ENCODE measurements at places on chromosomes 2 and 18.

- DNase-seq, result no peak
Measured at GRCh38 chr2:22604136-22604535, 780.8 kb upstream of the KLHL29 start.

DNA sequence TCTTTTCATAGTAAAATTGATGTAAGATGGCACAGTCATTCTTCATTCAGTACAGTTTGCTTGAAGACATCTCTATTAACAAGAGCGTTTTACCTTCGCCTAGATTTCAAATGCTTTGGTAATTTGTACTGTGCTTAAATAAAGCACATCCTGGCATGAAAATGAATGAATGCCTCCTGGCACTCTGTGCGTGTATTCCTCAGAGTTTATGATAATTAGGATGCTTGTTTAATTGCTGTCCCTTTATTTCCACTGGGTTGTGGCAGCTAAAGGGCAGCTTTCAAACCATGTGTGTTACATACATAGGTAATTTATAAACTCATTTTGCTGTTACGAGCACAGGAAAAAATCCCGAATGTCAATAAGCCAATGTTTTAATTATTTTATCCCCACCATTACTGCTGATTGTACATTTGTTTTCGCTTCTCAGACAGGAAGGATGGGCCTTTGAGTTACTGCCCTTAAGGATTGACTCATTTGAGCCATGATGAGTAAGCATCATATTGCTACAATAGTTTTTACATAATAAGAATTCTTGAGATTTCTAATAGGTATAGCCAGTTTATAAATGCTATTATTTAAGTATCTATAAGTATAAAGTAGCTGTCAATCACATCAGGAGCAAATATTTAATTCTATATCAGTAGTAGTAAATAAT lies 516.5 kb downstream of the XIRP2 start:
- no peak for DNase-seq

- DNase-seq, result no peak
Measured at GRCh38 chr2:226742347-226742746, 57.3 kb downstream of the IRS1 start.

DNA sequence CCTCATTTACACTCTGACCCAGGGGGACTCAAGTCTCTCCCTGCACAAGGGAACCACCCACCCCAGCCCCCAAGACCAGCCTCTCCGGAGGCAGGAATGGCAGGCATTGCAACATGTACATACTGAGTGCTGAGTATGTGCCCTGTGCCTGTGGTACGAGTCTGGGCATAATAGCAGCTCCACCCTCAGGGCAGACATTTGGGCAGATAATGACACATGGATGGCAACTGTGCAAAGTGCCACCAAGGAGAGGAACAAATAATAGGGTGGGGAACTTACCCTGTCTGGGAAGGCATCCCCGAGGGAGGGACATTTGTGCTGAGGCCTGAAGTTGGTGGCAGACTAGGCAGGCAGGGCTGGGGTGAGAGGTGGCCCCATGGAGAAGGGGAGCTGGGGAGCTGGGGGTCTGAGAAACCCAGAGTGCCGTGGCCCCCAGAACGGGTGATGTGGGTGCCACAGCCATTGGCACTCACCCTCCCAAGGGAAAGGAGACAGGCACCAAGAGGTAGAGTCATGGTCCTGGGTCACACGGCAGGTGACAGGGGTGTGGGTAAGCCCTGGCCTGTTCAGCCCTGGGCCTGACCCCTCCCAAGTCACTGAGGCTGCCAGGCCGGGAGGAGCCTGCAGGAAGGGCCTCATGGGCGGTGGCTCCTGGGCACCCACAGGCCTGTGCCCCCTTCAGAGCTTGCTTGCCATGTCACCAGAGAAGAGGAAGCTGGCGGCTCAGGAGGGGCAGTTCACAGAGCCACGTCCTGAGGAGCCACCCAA lies 15.7 kb upstream of the GPR17 start:
- no peak for DNase-seq

DNA sequence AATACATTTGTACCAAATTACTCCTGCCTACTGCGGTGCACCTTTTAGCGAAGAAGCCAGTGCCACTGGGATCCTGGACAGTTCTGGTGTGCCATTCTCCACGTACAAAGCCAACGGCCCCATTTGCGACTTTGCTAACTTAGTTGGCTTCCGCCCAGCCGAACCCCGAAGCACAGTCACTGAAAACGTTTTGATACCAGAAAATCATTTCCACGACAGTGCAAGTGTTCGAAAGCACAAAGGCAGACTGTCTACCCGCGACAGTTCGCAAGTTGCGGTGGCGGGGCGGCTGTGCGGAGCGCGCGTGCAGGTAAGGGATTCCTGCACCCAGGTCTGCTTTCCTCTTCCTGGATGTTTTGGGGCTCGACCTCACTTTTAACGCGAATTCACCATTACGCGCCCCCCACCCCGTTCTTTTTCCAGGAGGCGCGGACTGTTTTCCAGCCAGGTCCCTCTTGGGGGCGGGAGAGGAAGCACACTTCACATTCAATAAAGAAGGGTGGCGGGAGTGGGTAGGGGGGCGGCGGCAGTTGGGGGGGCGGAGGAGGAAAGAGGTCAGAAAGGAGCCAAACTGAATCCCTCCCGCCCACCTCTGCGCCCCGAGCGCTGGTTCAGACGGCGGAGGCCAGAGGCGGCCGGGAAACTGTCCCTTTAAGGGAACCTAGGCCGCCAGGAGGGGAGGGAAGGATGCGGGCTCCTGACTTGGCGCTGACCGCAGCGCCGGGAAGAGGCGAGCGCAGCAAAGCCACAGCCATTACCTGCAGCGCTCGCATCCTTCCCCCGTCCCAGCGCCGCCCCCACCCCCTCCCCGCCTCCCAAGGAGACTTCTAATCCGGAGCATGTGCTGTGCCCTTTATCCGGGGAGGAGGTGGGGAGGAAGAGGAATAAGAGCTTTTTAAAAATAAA lies 107.4 kb upstream of the KCTD1 start:
- DNase-seq, result no peak

GRCh38 chr18:48901145-48902022 lies 49.4 kb downstream of the SMAD7 start:
- no peak for DNase-seq

GRCh38 chr2:70806013-70806412 lies 14.4 kb downstream of the CLEC4F start:
- no peak for DNase-seq

DNA sequence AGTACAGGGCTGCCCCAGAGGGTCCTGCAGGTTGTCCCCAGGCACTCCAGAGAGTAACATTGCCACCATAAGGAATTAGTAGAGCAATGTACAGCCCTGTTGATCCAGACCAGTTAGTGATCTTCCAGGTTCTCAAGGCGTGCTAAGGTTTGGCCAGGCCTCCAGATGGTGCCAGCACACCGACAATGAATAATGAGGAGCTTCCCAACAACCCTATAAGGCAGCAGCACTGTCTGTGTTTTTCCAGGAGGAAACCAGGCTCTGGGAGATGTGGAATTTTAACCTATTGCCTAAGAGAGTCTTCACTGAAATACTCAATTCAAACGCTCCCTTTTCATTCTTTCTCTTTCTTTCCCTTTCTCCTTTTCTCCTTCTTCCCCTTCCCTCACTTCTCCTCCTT lies 122.1 kb downstream of the MGAT5 start:
- DNase-seq, result no peak

DNA sequence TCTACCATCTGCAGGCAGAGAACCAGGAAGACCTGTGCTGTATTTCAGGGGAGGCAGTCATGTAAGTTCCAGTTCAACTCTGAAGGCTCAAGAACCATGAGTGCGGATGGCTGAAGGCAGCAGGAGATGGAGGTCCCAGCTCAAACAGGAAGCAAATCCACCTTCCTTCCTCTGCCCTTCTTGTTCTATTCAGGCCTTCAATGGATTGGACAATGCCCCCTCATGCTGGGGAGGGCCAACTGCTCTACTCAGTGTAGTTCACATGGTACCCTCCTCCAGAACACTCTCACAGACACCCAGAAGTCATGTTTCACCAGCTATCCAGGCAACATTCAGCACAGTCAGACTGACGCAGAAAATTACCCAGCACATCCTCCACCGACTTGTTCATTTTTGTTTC lies 39.1 kb upstream of the RAB31 start:
- no peak for DNase-seq

- DNase-seq, result no peak
Measured at GRCh38 chr2:174247474-174248186, 702 bp downstream of the OLA1 start.

- no peak for DNase-seq
Measured at GRCh38 chr2:101689114-101689825, 8.2 kb upstream of the MAP4K4 start.

DNA sequence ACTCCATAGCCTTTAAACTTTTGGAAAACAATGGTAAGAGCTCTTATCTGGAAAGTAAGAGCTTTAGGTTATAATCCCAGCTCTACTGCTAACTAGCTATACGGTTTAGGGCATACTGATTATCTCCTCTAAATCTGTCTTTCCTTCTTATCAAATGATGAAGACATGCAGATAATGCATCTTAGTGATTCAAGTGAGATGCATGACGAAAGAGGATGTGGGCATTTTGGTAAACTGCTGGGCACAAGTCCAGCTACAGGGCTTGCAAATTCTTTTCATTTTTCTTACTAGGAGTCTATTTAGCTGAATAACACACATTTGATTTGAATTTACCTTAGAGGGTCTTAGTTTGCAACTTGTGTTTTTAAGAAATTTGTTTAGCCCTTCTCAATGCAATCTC lies 1604.8 kb upstream of the ZEB2 start:
- DNase-seq, result no peak

DNA sequence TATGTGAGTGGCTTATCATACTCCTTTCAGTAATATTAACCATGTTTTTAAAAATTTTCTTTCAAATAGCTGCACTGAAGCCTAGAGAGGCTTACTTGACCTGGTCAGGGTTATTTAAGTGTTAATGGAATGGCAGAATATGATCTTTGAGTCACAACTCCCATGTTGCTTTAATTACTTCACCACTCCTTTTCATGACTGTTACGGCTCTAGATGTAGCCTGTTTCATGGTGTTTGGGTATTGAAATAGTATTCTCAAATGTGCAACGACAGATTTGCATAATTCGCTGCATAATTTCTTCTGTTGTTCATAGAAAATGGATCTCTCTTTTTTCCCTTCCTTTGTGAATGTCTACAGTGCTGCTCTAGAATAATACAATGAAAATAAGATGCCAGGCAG lies 51.6 kb upstream of the PLA2R1 start:
- no peak for DNase-seq

GRCh38 chr18:43917520-43917919 lies 640.2 kb upstream of the SYT4 start:
- no peak for DNase-seq

GRCh38 chr2:61016392-61017002 lies 1.0 kb upstream of the PEX13 start:
- DNase-seq, result no peak

- DNase-seq, result no peak
Measured at GRCh38 chr18:75276818-75277609, 66.4 kb downstream of the TSHZ1 start.

- no peak for DNase-seq
Measured at GRCh38 chr2:18492721-18493120, 67.7 kb downstream of the RDH14 start.

DNA sequence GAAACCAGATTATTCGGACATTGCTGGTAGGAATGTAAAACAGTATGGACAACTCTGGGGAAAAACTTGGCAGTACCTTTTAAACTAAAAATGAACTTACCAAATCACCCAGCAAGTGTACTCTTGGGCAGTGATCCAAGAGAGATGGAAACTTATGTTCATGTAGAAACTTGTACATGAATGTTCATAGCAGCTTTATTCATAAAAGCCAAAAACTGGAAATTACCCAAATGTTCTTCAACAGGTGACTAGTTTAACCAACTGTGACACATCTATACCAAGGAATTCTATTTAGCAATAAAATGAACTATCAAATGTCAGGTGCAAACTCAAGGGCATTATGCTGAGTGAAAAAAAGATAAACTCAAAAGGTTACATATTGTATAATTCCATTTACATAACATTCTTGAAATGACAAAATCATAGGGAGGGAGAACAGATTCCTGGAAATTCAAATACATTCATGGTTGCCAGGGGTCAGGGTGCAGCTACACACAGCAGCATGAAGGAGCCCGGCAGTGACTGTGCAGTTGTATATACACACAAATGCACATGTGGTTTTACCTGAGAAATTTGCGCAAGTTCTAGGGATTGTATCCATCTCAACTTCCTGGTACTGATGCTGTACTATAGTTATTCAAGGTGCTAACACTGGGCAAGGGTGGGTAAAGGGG lies 3.5 kb upstream of the RNU4ATAC start:
- DNase-seq, result no peak

DNA sequence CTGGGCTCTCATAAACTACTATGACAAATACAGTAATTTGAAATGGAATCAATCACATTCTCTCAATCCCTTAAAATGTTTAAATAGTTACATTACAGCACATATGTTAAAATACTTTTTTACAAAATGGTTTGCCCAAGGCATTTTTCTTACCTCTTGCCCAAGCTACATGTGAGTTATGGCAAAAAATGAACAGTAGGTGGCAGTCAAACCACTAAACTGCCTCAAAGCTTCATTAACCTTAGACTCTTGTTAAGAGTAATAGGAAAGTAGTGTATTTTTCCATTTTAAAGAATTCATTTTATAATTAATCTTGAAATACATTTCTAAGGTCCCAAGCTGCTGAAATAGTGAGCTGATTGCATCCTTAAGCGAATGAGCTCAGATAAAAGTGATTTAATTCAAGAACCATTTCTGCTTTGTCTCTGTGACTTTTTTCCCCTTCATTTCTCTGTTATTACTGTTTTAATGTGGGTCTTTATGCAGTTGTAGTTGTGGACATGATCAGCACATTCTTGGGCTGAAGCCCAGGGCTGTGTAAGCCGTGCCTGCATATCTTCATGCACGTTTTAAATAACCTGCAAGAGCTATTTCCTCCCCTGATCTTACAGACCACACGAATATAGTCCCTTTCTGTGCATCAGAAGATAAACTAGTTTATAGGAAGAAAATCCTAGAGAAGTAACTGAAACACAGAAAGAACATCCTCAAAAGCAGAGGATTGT lies 311.8 kb downstream of the LNPK start:
- no peak for DNase-seq

DNA sequence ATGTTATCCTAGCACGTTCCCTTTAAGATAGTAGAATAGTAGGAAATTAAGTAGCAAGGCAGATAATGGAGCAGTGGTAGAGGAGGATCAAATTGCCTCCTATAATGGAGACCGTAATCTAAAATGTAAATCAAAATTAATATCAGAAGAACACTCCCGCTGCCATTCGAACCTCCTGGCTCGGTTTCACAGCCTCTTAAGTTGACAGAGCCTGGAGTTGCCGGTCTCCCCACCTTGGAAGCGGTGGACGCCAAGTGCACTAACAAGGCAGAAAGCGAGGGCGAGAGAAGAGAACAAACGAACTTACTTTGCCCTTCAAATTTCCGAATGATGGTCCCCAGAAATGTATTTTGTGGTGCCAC lies 450 bp downstream of the KCNH7 start:
- no peak for DNase-seq

DNA sequence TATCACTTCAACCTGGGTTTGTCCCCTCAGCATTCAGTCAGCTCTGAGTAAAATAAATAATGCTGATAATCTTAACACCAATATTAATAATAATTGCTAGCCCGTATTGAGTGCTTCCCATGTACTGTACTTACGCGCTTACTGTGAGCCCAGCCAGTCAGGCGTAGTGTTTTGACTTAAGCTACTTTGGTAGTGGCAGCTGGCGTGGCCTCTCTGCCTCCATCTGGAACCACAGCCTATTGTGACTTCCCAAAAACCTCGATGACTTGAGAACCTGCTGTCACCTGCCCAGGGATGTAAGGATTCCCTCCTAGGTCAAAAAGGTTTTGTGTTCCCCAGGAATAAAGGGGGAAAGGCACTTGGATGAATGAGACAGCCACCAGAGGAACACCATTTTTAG lies 53.2 kb downstream of the SUMO1 start:
- DNase-seq, result no peak

Data from activated CD4-positive, CD25-positive, alpha-beta regulatory T cell treated with anti-CD3 and anti-CD28 coated beads, Interleukin-2, amount 50 U/mL, for 72 hours (primary cell).